ENCODE measurements at places on chromosomes 12 and 14.

- DNase-seq, result no peak
These were observed 1419.9 kb upstream of the TMEM132C start for GRCh38 chr12:126847005-126847629.

GRCh38 chr12:94689002-94689645, 38.8 kb upstream of the TMCC3 start:
- DNase-seq, result no peak

DNA sequence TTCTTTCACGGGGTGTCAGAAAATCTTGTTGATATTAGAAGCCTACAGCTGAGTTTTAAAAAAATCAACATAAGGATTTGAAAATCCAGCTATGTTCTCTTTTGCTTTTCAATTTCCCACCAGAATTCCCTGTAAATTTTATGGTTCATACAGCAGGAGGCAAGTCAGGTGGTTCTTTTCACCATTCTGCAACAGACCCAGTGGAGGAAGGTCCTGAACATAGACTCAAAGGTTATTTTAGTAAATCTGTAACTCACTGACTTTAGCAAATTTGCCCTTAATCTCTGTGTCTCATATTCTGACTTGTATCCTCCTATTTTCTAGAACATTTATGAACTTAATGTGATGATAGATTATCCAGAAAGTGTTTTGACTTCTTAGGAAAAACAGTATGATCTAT, 235.4 kb upstream of the E2F7 start:
- no peak for DNase-seq

GRCh38 chr12:26135010-26135420, 10.2 kb upstream of the BHLHE41 start:
- DNase-seq, result no peak

GRCh38 chr12:74111688-74112360, 425.8 kb upstream of the ATXN7L3B start:
- DNase-seq, result peak; percentile 1

DNA sequence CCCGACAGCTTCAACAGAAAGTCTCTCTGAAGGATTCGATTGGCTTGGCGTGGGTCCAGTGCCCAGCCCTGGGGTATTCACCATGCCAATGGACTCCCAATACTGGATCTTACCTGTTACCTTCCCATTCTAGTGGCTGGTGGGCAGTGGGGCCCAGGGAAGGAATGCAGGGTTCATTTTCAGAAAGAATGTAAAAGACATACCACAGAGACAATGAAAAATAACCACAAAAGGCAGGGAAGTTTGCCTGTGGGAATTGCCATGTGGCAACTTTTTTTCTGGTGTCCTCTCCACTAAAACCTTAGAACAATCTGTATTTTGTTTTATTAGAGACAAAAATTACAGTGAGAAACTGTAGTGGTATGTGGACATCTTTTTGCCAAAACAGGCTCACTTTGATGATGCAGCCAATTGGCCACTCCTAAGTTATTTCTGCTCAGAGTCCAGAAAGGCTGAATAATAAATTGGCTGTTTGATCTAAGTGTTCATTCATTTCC, 55.2 kb downstream of the PTGER2 start:
- DNase-seq, result no peak

GRCh38 chr12:65829716-65830115, 5.4 kb downstream of the HMGA2 start:
- DNase-seq, result no peak

DNA sequence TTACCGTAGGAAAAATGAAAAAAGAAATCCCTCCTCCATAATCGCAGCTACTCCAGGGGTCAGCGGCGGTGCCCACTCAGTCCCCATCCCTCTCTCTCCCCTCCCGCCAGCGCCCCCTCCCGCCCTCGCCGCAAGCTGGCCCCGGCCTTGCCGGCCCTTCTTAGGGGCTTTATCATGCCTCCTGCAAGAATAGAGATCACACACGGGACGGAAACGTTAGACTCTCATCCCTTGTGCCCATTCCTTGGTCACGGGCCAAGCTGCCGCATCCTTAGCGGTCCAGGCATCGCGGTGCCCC, 692 bp upstream of the COX14 start:
- DNase-seq, result no peak
